ENCODE measurements at places on chromosomes 1 and 21. TPM values are rescaled to one million over a fixed set of nuclear protein-coding genes. Genes with fewer than 3 reads are reported as not detected.

GUCA2A gene
- not detected for total RNA-seq

TMEM269 gene
- total RNA-seq = not detected

ABCA4 gene
- 0.59 TPM for total RNA-seq

HCN3 gene
- 0.06 TPM for total RNA-seq

PDC gene
- total RNA-seq = 0.31 TPM

CATSPERE gene
- total RNA-seq = 0.83 TPM

COPA gene
- 165 TPM for total RNA-seq

GJC2 gene
- 0.37 TPM for total RNA-seq

ADORA1 gene
- 11.3 TPM for total RNA-seq

SMPDL3B gene
- total RNA-seq = 0.29 TPM

LRRC39 gene
- total RNA-seq = 0.37 TPM

CD160 gene
- total RNA-seq = not detected

HTR6 gene
- not detected for total RNA-seq

ZBTB8A gene
- total RNA-seq = 4.7 TPM

KCND3 gene
- total RNA-seq = 6.0 TPM

SASS6 gene
- 1.5 TPM for total RNA-seq

ACBD6 gene
- 35.4 TPM for total RNA-seq

ITLN1 gene
- 0.37 TPM for total RNA-seq

TMEM82 gene
- not detected for total RNA-seq

ADCY10 gene
- 0.06 TPM for total RNA-seq

RXRG gene
- total RNA-seq = 2.7 TPM

SPRR2G gene
- total RNA-seq = not detected

RYR2 gene
- total RNA-seq = 0.25 TPM

LRRC38 gene
- not detected for total RNA-seq

REN gene
- not detected for total RNA-seq

KANK4 gene
- not detected for total RNA-seq

SORT1 gene
- total RNA-seq = 4.6 TPM

SLC6A17 gene
- total RNA-seq = 0.15 TPM

ISG20L2 gene
- total RNA-seq = 15.8 TPM

TIE1 gene
- total RNA-seq = 3.3 TPM

USH2A gene
- not detected for total RNA-seq

KCNK2 gene
- total RNA-seq = 0.31 TPM

LYPD8 gene
- not detected for total RNA-seq

OR2M3 gene
- not detected for total RNA-seq

GMEB1 gene
- 5.9 TPM for total RNA-seq

CFHR1 gene
- 0.25 TPM for total RNA-seq

CCDC17 gene
- total RNA-seq = 0.10 TPM

TBX15 gene
- total RNA-seq = 6.8 TPM

LGR6 gene
- not detected for total RNA-seq

CD101 gene
- 0.49 TPM for total RNA-seq

CITED4 gene
- total RNA-seq = 4.3 TPM

CA6 gene
- total RNA-seq = not detected
